ENCODE measurements at places on chromosomes 12 and 14.

GRCh38 chr14:47857646-47858045, 182.2 kb upstream of the MDGA2 start:
- no peak for DNase-seq

- no peak for DNase-seq
These were observed 1818.9 kb upstream of the FLRT2 start for GRCh38 chr14:83711046-83711445.

GRCh38 chr12:51524386-51524901, 66.6 kb upstream of the SCN8A start:
- no peak for DNase-seq

- DNase-seq: no peak
These were observed 48.9 kb upstream of the POC1B start for GRCh38 chr12:89574736-89575208.

- DNase-seq: no peak
These were observed 59.3 kb upstream of the VRK1 start for GRCh38 chr14:96737881-96738280.

DNA sequence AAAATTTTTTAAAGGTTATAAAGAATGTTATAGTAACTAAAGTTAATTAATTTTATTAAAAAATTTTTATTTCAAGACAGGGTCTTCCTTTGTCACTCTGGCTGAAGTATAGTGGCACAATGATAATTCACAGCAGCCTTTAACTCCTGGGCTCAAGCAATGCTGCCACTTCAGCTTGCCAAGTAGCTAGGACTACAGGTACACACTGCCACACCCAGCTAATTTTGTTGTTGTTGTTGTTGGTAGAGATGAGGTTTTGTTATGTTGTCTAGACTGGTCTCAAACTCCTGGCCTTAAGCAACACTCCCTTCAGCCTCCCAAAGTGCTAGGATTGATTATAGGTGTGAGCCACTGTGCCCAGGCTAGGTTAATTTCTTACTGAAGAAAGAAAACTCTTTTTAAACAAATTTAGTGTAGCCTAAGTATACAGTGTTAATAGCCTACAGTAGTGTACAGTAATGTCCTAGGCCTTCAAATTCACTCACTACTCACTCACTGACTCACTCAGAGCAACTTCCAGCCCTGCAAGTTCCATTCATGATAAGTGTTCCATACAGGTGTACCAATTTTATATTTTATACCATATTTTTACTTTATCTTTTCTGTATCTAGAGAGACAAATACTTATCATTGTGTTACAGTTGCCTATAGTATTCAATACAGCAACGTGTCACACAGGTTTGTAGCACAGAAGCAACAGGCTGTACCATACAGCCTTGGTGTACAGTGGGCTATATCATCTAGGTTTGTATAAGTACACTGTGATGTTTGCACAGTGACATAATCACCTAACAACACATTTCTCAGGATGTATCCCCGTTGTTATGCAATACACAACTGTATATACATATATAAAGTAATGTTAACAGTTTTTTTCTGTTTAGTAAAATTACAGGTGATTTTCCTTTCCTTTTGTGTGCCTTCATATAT, 24.7 kb upstream of the DNAAF2 start:
- peak; percentile 80 for DNase-seq

- peak; percentile 73 for DNase-seq
These were observed 6.5 kb downstream of the ZBTB1 start for GRCh38 chr14:64510825-64511671.

GRCh38 chr14:30521899-30522736, 36.8 kb upstream of the G2E3 start:
- DNase-seq: peak; percentile 44

GRCh38 chr12:26286186-26286585, 90.8 kb downstream of the SSPN start:
- no peak for DNase-seq

DNA sequence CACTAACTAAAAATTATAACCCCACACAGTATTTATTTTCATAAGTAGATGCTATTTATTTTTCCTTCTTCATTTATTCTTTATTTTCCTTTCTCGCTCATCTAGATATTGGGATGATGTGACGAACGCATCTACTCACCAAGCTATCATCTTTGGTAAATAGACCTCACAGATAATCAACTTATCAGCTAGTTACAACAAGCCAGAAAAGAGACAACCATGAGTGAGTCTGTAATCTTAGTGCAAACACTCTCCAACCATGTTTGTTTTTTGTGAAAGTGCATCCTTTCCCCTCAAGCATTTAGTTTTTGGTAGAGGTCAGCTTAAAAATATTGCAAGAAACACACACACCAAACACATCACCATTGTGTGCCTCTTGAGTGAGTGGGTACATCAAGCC, 84.9 kb downstream of the SLC25A21 start:
- no peak for DNase-seq

GRCh38 chr14:29734732-29735131, 192.9 kb downstream of the PRKD1 start:
- no peak for DNase-seq

DNA sequence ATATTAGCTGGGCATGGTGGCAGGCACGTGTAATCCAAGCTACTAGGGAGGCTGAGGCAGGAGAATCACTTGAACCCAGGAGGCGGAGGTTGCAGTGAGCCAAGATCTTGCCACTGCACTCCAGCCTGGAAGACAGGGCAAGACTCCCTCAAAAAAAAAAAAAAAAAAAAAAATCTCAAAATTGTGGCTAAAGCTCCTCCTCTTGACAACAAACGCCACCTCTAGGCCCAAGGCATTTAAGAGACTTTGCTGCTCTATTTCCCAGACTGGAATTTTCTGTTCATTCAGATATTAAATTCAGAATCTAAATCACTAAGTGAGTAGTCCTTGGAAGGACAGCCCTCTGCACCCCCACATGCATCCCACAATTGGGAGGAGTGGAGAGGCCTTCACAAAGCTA, 1.4 kb downstream of the ZFYVE1 start:
- peak; percentile 22 for DNase-seq

DNA sequence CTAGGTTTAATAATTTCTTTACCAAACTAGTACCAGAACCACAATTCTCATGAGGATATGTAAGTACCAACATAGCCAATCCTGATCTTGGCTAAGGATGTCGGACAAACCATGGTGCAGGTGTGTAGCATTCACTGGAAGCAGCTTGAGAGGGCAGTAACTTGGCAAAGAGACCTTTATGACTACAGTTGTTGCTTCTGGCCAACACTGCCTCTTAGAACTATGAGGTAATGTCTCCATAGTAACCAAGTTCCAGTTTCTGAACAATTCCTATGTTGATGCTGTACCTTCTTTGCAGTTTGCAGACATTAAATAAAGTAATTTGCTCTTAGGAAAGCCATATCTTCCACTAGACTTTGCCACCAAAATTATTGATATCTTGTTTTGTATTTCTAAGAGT, at the start of gene LMNTD1:
Gene LMNTD1 (minus strand): TSS at position 186 of the 400 bp plus-strand sequence. CDS start 324 bp downstream, outside the sequence.
- DNase-seq: peak; percentile 13

- DNase-seq: peak; percentile 30
These were observed 111.9 kb downstream of the LRFN5 start for GRCh38 chr14:41718477-41719166.

DNA sequence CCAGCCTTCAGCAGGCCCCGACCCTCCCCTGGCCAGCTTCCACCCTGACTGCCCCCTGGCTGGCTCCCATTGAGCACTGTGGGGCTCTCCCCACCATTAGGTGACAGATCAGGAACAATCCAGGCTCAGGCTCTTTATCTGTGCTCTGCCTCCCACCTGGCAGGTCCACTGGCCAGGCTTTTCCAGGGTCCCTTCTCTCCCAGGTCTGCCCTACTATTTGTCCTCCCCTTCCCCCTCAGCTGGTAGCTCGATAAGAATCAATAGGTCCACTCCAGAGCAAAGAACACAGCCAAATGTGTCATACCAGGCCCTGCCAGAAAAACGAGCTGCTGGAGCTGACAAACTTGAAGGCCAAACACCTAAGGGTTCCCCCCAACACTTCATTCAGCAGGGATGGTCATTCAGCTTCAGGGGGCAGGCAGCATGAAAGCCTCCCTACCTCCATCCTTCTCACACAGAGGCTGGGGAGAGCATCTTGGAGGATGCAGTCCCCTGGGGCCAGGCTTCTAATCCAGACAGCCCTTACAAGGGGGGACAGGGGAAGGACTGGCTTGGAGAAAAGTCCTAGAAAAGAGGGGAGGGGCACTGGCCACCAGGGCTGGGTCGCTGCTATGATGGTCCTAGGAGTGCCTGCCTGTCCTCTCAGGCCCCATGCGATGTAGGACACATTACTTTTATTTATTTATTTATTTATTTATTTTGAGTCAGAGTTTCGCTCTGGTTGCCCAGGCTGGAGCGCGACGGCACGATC, 1.9 kb upstream of the KRT18 start:
- DNase-seq: no peak

DNA sequence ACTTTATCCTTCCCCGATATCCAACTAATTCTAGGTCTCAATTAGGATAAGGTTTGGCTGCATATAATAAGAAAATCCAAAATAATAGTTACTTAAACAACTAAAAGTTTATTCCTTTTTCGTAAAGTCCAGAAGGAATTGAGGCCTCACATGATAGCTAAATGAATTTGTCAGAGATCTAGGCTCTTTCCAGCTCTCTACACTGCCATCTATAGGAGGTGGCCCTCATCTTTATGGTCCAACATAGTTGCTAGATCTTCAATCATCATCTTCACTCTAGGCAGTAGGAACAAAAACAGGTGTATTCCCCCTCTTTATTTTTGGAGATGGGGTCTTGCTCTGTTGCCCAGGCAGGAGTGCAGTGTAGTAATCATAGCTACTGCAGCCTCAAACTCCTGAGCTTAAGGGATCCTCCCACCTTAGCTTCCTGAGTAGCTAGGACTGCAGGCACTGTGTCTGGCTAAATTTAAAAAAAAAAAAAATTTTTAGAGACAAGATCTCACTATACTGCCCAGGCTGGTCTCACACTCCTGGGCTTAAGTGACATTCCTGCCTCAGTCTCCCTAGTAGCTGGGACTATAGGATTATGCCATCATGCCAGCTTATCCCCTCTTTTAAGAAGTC, 46.5 kb upstream of the SAV1 start:
- DNase-seq: peak; percentile 62
